ENCODE measurements at places on chromosomes 16 and 17.

- no peak for DNase-seq
These were observed 56.6 kb downstream of the RAP1GAP2 start for GRCh38 chr17:2852729-2853282.

- no peak for DNase-seq
These were observed 19.9 kb upstream of the PITPNM3 start for GRCh38 chr17:6576038-6576785.

DNA sequence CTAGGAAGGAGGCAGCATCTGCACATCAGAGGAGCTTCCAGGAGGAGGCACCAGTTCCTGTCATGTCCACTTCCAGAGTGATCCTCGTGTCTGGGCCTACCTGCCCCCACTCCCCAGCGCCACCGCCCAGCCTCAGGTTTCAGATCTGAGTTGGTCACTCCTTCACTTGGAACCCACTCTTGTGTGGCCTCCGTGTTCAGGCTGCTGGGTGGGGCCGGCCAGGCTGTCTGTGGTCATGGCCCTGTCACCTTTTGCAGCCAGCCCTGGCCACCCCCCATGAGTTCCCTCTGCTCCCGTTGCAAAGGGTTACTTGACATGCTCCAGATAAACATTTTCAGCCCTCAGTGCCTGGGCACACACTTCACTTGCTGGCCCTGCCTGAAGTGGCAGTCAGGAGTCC, 26.6 kb upstream of the SPPL2C start:
- no peak for DNase-seq

- DNase-seq, result no peak
These were observed 462.7 kb downstream of the WWOX start for GRCh38 chr16:78562111-78562510.

- peak; percentile 94 for DNase-seq
These were observed 228.5 kb downstream of the TOX3 start for GRCh38 chr16:52318302-52319009.

DNA sequence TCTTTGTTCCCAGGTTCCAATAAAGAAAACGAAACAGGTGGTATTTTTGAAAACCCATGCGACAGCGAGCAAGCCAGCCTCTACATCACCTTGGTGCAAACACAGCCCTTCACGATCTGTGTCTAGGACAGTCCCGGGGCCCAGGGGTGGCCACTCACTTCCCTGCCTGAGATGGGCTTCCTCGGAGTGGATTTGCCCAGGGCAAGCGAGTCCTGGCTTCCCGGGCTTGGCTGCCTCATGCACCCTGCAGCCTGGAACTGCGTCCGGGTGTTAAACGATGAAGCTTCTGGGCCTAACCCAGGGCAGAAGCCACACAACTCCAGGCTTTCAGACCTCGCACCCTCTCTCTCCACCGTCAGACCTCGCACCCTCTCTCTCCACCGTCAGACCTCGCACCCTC, 66.0 kb downstream of the RPH3AL start:
- DNase-seq, result no peak

- peak; percentile 72 for DNase-seq
These were observed 19.2 kb downstream of the GJD3 start for GRCh38 chr17:40345161-40345993.
